ENCODE measurements at places on chromosomes 5 and 9. TPM values are rescaled to one million over a fixed set of nuclear protein-coding genes. Genes with fewer than 3 reads are reported as not detected.

Gene ENTPD8
- total RNA-seq, result 127 TPM

Gene TMEM215
- 0.09 TPM for total RNA-seq

Gene GPR21
- total RNA-seq, result 0.64 TPM

Gene TAF11L5
- not detected for total RNA-seq

Gene CEL
- 1.4 TPM for total RNA-seq

Gene FOXD1
- total RNA-seq, result 0.16 TPM

Gene RFESD
- 2.5 TPM for total RNA-seq

Gene SLC6A18
- total RNA-seq, result 0.89 TPM

Gene EIF4EBP3
- 51.9 TPM for total RNA-seq

Gene FRRS1L
- total RNA-seq, result 4.8 TPM

Gene PCDHGA2
- total RNA-seq, result 3.8 TPM

All from mucosa of descending colon (tissue), 3 donors.